ENCODE measurements at places on chromosomes 13 and 19.

GRCh38 chr19:42196011-42197001 lies 21.2 kb downstream of the DEDD2 start:
- no peak for DNase-seq

GRCh38 chr19:54650108-54650655 lies 12.6 kb upstream of the LILRB4 start:
- DNase-seq, result no peak

DNA sequence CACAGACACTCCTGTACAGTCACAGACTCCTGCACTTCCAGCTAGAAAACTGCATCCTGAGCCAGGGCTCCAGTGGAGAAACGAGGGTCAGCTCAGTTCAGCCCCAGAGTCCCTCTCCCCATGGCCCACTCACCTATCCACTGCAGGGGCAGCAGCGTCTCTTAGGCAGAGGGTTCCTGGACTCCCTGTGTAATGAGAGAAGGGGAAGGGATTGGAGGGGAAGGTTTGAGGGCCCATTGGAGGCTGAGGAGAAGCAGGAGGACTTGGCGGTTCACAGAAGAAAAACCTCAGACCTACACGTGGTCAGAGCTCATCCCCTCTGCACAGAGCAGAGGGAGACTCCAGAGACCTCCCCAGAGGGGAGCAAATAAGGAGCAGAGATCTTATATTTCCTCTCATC lies 9.2 kb upstream of the CEACAM18 start:
- no peak for DNase-seq

DNA sequence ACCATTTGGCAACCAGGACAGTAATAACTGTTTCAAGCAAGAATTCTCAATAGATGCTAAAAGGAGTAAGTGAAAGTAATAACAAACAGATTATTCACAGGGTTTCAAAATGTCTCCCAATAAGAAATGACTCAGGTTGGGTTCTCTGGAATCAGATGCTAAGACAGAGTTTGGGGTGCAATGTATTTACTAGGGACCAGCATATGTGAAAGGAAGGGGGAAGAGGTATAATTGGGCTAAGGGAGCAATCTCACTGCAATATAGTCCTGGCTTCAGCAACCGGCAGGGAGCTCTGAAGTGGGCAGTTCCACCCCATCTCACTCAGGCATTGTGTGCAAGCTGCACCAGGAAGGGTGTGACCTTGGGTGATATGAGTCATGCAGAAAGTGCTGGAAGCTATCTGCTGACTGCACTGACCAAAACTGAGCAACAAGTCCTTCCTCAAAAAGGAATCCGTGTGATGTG lies 23.4 kb downstream of the ZDHHC20 start:
- peak; percentile 6 for DNase-seq

DNA sequence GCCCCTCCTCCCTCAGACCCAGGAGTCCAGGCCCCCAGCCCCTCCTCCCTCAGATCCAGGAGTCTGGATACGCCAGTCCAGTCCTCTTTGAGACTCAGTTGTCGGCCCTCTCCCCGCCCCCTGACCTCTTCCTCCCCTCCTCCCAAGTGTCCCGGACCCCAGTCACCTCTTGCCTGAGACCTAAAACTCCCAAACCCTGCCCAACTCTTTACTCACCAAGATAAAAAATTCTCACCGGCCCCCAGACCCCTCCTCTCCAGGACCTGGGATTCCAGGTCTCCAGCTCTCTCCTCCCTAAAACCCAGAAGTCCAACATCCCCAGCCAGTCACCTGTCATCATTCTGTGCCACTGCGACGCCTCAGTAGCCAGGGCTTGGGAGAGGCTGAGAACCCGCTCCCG lies 1.4 kb upstream of the HSD17B14 start:
- DNase-seq, result no peak

Measured in anterior cingulate cortex (tissue), 58 donors.